Activated naive CD8-positive, alpha-beta T cell treated with anti-CD3 and anti-CD28 coated beads, Interleukin-2, amount 10 ng/mL, durations not matched to agents 7 days and 5 days (primary cell): ENCODE measurements at places on chromosomes 16 and 17. TPM values are rescaled to one million over a fixed set of nuclear protein-coding genes. Genes with fewer than 3 reads are reported as not detected.
A peak's percentile ranks its signal among the peaks of the same experiment; 100 is the strongest.

DNA sequence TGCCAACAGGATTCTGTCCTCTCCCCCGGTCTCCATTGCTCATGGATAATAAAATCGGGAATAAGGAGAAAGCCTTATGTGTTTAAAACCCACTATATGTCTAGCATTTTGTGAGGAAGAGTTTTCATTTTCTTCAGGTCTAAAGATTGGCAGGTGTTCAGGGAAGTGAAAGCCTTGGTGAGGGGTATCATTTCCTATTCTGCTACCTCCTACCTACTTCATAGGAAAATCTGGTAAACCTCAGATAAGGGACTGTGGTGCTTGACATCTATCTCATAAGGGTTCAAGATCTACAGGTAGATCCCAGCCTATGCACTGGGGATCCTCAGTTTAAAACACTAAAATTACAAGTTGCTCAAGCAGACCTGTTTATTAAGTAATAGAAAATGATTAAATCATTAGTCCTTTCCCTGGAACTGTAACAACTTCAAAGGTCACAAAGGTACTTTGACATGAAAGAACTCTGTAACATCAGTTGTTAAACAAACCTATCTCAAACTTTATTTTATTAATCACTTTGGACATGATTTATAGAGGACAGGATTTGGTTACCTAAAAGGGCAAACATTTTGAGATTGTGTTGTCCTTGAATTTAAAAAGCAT is 6.5 kb downstream of the MOSMO start:
- H3K27ac ChIP-seq, result no peak overlapping the region
- no peak overlapping the region for H3K4me3 ChIP-seq
- H3K36me3 ChIP-seq, result no peaks in the 10 kb centered on the region
- H3K4me1 ChIP-seq, result peaks cover 24% of the 10 kb centered on the region
- no peak for DNase-seq

- no peak overlapping the region for H3K4me3 ChIP-seq
- peaks cover 25% of the 10 kb centered on the region for H3K4me1 ChIP-seq
- DNase-seq, result no peak
- no peak overlapping the region for H3K27ac ChIP-seq
- no peaks in the 10 kb centered on the region for H3K27me3 ChIP-seq
Measured at GRCh38 chr17:4313221-4314114, 49.7 kb upstream of the ANKFY1 start.

Gene RAP1GAP2
- total RNA-seq, result 4.8 TPM

GRCh38 chr16:85849388-85849787 is 49.6 kb upstream of the IRF8 start:
- no peak for DNase-seq
- no peak overlapping the region for H3K4me3 ChIP-seq
- no peaks in the 10 kb centered on the region for H3K36me3 ChIP-seq
- H3K4me1 ChIP-seq, result peaks cover 10% of the 10 kb centered on the region
- peaks cover 8% of the 10 kb centered on the region for H3K27me3 ChIP-seq
- H3K27ac ChIP-seq, result no peak overlapping the region

Gene NPIPA7
- total RNA-seq, result 12.6 TPM

Gene ABCA6
- total RNA-seq, result 0.14 TPM

- peaks cover 2% of the 10 kb centered on the region for H3K27me3 ChIP-seq
- H3K36me3 ChIP-seq, result no peaks in the 10 kb centered on the region
- H3K4me3 ChIP-seq, result no peak overlapping the region
- H3K27ac ChIP-seq, result no peak overlapping the region
- DNase-seq, result no peak
- no peaks in the 10 kb centered on the region for H3K4me1 ChIP-seq
Measured at GRCh38 chr17:72479113-72479512, 358.3 kb downstream of the SOX9 start.

Gene CRISPLD2
- 0.31 TPM for total RNA-seq

- H3K27me3 ChIP-seq, result no peaks in the 10 kb centered on the region
- H3K36me3 ChIP-seq, result peaks cover 46% of the 10 kb centered on the region
- peaks cover 79% of the 10 kb centered on the region for H3K4me1 ChIP-seq
Measured at GRCh38 chr17:77471984-77472461, 331.3 kb downstream of the SEC14L1 start.

- no peaks in the 10 kb centered on the region for H3K4me1 ChIP-seq
- H3K27me3 ChIP-seq, result no peaks in the 10 kb centered on the region
- no peak overlapping the region for H3K4me3 ChIP-seq
- H3K36me3 ChIP-seq, result no peaks in the 10 kb centered on the region
- DNase-seq, result no peak
Measured at GRCh38 chr17:75639771-75640555, 6.7 kb downstream of the SMIM5 start.

GRCh38 chr17:82202981-82203380 is 9.7 kb downstream of the CCDC57 start:
- no peaks in the 10 kb centered on the region for H3K27me3 ChIP-seq
- peaks cover 65% of the 10 kb centered on the region for H3K4me1 ChIP-seq
- H3K4me3 ChIP-seq, result no peak overlapping the region
- no peak for DNase-seq

- H3K27me3 ChIP-seq, result no peaks in the 10 kb centered on the region
- no peak overlapping the region for H3K4me3 ChIP-seq
- H3K36me3 ChIP-seq, result no peaks in the 10 kb centered on the region
- peaks cover 3% of the 10 kb centered on the region for H3K4me1 ChIP-seq
- no peak overlapping the region for H3K27ac ChIP-seq
Measured at GRCh38 chr17:28540231-28540630, 12.2 kb downstream of the UNC119 start.

Gene MARVELD3
- not detected for total RNA-seq

Gene TAT
- not detected for total RNA-seq

DNA sequence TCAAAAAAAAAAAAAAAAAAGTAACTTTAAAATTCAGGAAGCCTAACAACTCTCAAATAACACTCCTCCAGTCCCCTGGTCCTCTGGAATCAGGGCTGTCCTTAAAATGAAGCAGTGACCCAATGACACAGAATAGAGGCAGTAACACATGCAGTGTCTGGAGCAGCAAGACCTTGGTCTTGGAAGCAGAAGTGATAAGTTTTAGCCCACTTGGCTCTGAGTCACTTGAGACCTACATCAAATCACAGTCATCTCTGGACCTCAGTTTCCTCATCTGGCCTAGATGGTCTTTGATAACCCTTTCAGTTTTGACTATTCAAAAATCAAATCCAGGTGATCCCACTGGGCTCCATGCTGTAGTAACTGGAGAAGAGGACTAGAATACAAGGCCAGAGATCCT is 39.0 kb downstream of the LYRM1 start:
- H3K27ac ChIP-seq, result no peak overlapping the region
- peaks cover 25% of the 10 kb centered on the region for H3K4me1 ChIP-seq
- H3K4me3 ChIP-seq, result no peak overlapping the region
- no peak for DNase-seq

DNA sequence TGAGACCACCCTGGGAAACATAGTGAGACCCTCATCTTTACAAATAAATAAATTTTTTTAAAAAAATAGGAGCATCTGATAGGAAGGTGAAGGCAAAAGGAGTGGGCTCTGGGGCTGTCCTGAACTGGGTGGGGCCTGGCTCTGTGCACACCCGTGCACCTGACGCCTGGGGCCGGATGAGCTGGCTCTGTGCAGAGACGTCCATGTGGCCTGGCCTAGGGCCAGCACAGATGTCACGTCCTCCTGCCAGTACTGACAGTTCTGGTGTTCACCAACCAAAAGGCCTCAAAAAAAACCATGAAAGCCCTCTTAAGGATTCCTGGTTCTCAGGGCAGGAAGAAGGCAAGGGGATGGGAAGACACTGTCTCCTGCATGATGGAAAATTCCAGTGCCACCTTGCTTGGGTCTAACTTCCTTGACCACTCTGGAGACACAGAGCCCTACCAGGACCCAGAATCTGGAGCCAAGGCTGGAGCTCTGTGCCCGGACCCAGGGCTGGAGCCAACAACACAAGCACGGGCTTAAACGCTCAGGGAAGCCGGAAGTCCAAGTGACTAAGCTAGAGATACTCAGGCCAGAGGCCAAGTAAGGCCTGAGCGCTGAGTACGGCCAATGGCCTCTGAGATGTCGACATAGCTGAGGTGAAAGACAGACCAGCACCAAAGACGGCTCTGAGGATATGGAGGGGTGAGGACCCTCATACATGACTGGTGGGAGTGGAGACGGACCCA is 32.9 kb downstream of the COPRS start:
- H3K27ac ChIP-seq, result no peak overlapping the region
- no peaks in the 10 kb centered on the region for H3K36me3 ChIP-seq
- no peak for DNase-seq
- no peak overlapping the region for H3K4me3 ChIP-seq
- peaks cover 9% of the 10 kb centered on the region for H3K27me3 ChIP-seq

Gene MRPS23
- total RNA-seq, result 32.1 TPM

DNA sequence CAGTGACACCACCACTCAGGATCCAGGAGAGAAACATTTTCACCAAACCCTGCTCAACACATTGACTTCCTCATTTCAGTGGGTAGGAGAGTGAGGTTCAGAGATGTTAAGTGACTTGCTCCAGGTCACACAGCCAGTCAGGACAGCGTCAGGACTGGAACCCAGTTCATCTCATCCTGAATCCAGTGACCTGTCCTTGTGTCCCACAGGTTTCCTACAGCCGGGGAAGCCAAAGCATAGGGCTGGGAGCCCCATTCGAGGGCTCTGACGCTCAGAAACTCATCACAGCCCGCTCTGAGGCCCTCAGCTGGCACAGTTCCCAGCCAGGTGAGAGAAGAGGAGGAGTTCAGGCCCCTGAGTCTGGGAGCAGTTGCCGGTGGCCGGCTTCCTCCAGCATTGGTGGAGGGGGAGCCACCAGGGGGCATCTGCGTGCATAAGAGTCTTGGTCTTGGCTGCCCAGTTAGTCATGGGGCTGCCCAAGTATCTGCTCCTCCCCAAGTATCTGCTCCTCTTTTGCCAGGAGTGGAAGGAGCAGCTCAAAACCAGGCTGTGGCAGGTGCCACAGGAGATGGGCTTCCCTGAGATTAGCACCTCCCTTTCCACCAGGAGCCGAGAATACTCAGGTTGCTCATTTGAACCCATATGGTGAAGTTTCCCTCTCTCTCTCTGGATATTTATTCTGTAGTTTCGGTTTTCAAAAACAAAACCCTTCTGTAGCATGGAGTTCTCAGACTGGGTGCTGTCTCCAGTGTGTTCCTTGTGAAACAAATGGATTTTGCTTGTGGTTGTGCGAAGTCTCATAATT is 56.0 kb downstream of the TNFRSF13B start:
- peaks cover 2% of the 10 kb centered on the region for H3K27me3 ChIP-seq
- H3K4me1 ChIP-seq, result peaks cover 3% of the 10 kb centered on the region
- H3K36me3 ChIP-seq, result no peaks in the 10 kb centered on the region
- no peak overlapping the region for H3K27ac ChIP-seq
- peak; percentile 50 for DNase-seq

- H3K4me3 ChIP-seq, result no peak overlapping the region
- peaks cover 8% of the 10 kb centered on the region for H3K27me3 ChIP-seq
- peaks cover 9% of the 10 kb centered on the region for H3K4me1 ChIP-seq
- H3K36me3 ChIP-seq, result peaks cover 11% of the 10 kb centered on the region
Measured at GRCh38 chr17:6862825-6863224, 31.3 kb upstream of the TEKT1 start.

Gene SOST
- total RNA-seq, result not detected

Gene KRT39
- total RNA-seq, result not detected

Gene KCTD11
- 8.1 TPM for total RNA-seq

- peaks cover 34% of the 10 kb centered on the region for H3K36me3 ChIP-seq
- H3K27ac ChIP-seq, result no peak overlapping the region
- no peak for DNase-seq
- H3K4me3 ChIP-seq, result no peak overlapping the region
- H3K4me1 ChIP-seq, result no peaks in the 10 kb centered on the region
Measured at GRCh38 chr17:67557052-67557845, 160.5 kb upstream of the NOL11 start.

Gene RAC3
- 7.6 TPM for total RNA-seq

Gene PDK2
- total RNA-seq, result 26.4 TPM
